ENCODE measurements at places on chromosomes 11 and 22.
A peak's percentile ranks its signal among the peaks of the same experiment; 100 is the strongest.

- no peak for DNase-seq
- H3K4me1 ChIP-seq = no peaks in the 10 kb centered on the region
- H3K36me3 ChIP-seq = no peaks in the 10 kb centered on the region
These were observed 14.5 kb downstream of the OTOG start for GRCh38 chr11:17561526-17561925.

DNA sequence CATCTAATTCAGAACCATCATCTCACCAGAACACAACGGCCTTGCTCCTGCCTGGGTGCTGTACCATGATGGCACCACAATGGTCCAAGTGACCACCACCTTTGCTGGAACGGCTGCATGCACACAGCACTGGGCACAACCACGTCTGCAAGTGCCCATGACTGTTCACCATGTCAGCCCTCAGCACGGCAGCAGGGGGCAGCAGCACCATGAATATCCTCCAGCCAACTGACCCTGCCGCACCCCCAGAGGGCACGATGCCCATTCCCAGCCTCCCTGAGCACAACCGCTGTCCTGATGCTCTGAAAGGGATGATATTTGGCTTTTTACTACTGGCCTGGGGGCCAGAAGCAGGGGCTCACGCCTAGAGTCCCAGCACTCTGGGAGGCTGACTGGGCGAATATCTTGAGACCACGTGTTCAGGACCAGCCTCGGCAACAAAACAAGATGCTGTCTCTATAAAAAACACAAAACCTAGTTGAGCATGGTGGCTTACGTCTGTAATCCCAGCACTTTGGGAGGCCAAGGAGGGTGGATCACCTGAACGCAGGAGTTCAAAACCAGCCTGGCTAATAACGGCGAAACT is 25.7 kb downstream of the DRD4 start:
- peak; percentile 44 for DNase-seq
- no peak overlapping the region for H3K4me3 ChIP-seq
- H3K36me3 ChIP-seq = peaks cover 74% of the 10 kb centered on the region

GRCh38 chr11:68542617-68543016 is 82.1 kb downstream of the PPP6R3 start:
- H3K4me3 ChIP-seq = no peak overlapping the region
- no peak overlapping the region for H3K27ac ChIP-seq
- H3K4me1 ChIP-seq = peaks cover 5% of the 10 kb centered on the region

DNA sequence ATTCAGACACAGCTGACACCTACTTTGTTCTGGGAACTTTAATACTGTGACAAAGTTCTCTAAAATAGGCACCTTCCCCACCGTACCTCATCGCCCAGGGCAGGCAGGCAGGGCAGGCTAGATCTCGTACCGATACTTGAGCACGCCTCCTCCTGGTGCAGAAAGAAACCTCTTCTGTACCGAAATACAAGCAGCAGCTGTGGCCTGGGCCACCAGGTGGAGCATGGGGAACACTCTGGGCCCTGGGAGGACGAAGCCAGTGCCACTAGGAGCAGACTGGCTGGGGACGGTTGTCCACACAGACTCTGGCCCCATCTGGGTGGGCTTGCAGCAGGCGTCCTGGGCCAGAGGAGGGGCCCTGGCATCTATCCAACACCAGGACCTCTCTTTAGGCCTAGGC is 12.8 kb downstream of the PMM1 start:
- no peak overlapping the region for H3K27ac ChIP-seq
- peaks cover 8% of the 10 kb centered on the region for H3K4me1 ChIP-seq
- H3K27me3 ChIP-seq = no peaks in the 10 kb centered on the region

- no peaks in the 10 kb centered on the region for H3K36me3 ChIP-seq
- H3K27me3 ChIP-seq = peaks cover 2% of the 10 kb centered on the region
- H3K27ac ChIP-seq = no peak overlapping the region
These were observed 49.3 kb downstream of the WT1 start for GRCh38 chr11:32385998-32386397.

DNA sequence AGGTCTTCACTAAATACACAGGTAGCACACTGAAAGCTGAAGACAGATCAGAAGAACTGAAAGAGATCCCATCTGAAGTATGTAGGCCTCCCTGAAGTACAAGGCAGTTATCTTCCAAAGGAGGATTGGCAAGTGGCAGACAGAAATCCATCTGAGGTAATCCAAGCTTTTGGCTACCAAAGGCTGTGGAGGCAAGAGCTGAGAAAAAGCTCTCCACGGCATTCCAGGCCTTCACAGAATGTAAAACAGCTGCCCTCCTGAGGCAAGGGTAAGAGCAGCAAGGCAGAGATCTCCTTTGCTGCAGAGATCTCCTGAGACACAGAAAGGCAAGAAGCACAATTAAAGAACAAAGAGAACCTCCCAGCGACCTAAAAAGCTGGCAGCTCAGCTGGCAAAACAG is 19.1 kb downstream of the PIK3C2A start:
- peaks cover 8% of the 10 kb centered on the region for H3K36me3 ChIP-seq
- no peak overlapping the region for H3K27ac ChIP-seq
- H3K4me3 ChIP-seq = no peak overlapping the region
- DNase-seq = no peak
- no peaks in the 10 kb centered on the region for H3K4me1 ChIP-seq

DNA sequence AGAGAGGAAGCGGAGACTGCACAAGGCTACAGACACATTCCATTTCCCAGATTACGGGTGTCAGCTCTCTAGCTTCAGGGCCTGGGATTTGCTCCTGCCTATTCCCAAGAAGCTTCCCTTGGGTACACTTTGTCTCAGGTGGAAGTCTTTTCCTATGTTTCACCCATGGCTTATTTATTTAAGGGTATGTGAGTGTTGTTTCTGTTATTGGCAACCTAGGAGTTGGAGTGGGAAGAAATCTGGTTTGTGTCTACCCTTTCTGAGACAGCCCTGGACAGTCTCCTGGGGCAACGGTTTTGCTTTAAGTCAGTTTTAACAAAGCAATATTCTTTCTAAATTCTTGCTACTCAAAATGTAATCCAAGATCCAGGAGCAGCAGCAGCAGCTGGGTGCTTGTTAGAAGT is 127.0 kb downstream of the MICAL2 start:
- peaks cover 3% of the 10 kb centered on the region for H3K27me3 ChIP-seq
- H3K36me3 ChIP-seq = peaks cover 12% of the 10 kb centered on the region
- DNase-seq = no peak
- H3K4me1 ChIP-seq = peaks cover 6% of the 10 kb centered on the region

DNA sequence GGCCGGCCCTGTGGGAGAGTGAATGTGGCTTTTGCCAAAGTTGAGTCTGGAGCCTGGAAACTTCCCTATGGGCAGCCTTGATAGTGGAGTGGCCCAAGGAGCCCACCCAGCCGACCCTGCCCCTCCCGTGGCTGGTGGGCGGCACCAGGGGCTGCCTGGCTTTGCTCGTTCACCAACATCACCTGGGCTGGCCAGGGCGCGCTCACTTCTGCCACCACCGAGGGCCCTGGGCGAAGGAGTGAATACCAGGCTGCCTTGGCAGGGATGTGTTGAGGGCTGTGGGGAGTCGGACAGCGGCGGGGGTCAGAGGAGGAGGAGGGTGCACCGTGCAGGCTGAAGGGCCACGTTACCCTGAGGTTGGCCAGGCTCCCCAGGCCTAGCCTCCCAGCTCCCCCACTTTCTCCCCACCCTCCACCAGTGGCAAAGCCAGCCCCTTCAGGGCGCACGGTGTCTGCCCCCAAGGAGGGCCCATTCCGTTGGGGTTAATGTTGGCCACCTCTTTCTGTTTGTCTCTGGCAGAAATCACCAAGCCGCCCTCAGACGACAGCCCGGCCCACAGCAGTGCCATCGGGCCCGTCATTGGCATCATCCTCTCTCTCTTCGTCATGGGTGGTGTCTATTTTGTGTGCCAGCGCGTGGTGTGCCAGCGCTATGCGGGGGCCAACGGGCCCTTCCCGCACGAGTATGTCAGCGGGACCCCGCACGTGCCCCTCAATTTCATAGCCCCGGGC is 22.5 kb upstream of the PPP6R3 start:
- H3K4me1 ChIP-seq = peaks cover 23% of the 10 kb centered on the region
- H3K4me3 ChIP-seq = no peak overlapping the region
- no peaks in the 10 kb centered on the region for H3K27me3 ChIP-seq

DNA sequence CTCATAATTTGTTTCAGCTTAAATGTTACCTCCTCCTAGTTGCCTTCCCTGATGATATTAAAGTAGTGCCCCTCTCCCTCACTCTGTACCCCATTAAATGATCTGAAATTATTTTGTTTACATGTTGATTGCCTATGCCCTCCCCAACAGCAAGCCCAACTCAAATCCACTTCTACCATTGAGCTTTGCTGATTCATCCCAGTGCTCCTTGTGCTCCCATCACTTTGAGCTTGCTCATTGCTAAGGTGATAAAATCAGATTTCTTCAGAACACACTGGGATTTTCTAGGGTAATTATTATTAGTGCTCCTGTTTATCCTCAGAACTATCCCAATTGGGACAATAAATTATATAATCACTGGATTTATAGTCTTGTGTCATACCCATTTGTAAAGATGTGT is 8.4 kb upstream of the DDX6 start:
- no peaks in the 10 kb centered on the region for H3K27me3 ChIP-seq
- DNase-seq = no peak
- no peak overlapping the region for H3K27ac ChIP-seq
- H3K4me3 ChIP-seq = no peak overlapping the region

- no peak overlapping the region for H3K27ac ChIP-seq
- no peaks in the 10 kb centered on the region for H3K36me3 ChIP-seq
- DNase-seq = no peak
These were observed 404.0 kb downstream of the GUCY1A2 start for GRCh38 chr11:106614262-106614661.
